ENCODE measurements at places on chromosomes 7 and 10.

DNA sequence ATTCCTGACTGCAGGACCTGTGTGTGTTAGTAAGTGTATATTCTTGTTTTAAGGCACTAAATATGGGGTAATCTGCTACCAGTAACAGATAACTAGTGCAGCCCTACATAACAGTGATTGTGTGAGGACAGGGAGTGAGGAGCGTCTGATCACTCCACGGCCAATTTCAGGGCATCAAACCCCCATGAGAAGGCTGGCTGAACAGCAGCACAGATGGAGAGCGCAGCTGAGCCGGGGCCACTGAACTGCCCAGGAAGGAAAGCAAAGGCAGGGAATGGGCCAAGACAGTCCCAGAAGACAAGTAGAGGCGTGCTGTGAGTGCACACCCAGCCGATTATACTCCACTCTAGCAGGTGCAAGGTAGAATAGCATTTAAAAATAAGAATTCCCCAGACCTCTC lies 157.1 kb upstream of the CHST15 start:
- DNase-seq = no peak

GRCh38 chr7:91892821-91893340 lies 12.4 kb upstream of the MTERF1 start:
- DNase-seq = no peak

GRCh38 chr10:93601146-93601773 lies at the start of gene RBP4:
RBP4 (minus strand) TSS chr10:93601235; CDS start chr10:93601028, 207 bp downstream.
- peak; percentile 86 for DNase-seq

DNA sequence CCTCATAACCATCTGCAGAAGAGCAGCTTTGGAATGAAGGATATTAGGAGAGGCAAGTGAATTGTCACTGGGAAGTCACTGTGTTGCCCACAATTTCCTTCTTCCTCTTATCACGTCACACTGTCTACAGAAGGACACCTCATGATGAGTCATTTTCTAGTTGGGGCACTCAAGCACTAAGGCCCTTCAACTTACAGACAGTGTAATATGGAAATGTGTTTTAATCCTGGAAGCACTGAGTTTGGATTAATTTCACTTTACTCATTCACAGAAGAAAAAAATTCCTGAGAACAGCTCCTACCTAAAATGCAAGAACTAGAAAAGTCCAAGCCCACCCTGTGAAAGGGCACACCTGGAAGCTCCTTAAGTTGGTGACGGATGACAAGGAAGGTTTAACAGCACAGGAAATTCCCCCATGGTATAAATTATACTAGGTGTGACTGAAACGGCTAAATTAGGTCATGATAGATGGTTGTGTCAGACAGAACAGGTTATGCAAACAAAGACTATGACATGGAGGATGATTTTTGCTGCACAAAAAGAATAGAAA lies 56.6 kb downstream of the PARD3 start:
- peak; percentile 77 for DNase-seq

GRCh38 chr10:31253237-31253636 lies 65.8 kb upstream of the ZEB1 start:
- no peak for DNase-seq

DNA sequence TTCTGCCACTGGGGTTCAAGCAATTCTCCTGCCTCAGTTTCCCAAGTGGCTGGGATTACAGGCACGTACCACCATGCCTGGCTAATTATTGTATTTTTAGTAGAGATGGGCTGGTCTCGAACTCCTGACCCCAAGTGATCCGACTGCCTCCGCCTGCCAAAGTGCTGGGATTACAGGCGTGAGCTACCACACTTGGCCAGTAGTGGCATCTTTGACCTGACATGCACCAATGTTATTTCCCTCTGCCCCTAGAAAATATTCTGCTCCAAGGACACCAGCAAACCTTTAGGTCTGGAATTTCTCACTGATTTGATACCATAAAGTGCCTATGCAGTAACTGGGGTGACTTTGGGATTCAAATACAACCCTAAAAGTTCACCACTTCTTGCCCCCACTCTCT lies 179.4 kb downstream of the ARID5B start:
- DNase-seq = no peak

DNA sequence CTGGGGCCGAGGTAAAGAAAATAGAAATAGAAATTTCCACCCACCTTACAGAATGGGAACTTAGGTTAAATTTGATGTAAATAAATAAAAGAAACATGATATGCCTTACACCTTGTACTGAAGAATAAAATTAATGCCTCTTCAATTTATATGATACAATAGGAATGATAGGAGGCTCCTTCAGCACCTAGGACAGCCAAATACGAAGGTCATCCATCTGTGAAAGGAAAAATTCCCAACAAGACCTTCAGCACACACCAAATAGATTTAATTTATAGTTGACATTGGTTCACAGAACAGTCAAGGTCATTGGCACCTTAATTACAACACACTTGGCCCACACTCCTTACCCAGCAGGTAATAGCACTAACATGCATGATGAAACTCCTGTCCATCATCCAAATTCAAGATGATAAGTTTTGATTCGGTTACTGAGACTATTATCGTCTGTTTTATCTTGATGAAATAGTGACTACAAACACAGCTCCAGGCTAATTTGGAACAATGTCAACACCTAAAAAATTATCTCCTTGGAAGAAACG lies 250.9 kb downstream of the SNX13 start:
- no peak for DNase-seq

GRCh38 chr7:36367561-36368077 lies 22.0 kb upstream of the ANLN start:
- no peak for DNase-seq

DNA sequence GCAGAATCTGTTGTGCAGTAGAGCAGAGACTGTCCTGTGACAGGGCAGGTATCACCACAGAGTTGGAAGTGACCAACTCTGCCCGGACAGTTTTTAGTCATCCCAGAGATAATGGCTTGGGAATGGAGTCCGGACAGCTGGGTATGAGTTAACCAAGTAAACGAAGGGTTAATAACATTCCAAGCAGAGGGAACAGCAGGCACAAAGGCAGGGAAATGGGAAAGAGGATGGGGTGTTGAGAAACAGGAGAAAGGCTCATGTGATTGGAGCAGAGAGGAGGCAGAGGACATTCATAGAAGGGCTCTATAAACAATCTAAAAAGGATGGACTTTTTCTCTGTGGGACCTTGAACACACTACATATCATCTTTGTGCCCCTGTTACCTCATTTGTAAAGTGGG lies 132.2 kb upstream of the YAE1 start:
- DNase-seq = no peak

GRCh38 chr10:70669015-70669414 lies 3.3 kb upstream of the ADAMTS14 start:
- no peak for DNase-seq

GRCh38 chr7:70571403-70571934 lies 560.5 kb upstream of the GALNT17 start:
- no peak for DNase-seq

DNA sequence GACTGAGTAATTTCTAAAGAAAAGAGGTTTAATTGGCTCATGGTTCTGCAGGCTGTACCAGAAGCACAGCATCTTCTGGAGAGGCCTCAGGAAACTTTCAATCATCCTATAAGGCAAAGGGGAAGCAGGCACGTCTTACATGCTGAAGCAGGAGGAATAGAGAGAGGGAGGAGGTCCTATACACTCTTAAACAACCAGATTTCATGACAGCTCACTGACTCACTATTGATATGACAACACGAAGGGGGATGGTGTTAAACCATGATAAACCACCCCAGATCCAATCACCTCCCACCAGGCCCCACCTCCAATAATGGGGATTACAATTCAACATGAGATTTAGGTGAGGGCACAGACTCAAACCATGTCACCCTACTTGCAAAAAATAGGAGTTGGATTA lies 201.5 kb downstream of the CDK14 start:
- DNase-seq = no peak

DNA sequence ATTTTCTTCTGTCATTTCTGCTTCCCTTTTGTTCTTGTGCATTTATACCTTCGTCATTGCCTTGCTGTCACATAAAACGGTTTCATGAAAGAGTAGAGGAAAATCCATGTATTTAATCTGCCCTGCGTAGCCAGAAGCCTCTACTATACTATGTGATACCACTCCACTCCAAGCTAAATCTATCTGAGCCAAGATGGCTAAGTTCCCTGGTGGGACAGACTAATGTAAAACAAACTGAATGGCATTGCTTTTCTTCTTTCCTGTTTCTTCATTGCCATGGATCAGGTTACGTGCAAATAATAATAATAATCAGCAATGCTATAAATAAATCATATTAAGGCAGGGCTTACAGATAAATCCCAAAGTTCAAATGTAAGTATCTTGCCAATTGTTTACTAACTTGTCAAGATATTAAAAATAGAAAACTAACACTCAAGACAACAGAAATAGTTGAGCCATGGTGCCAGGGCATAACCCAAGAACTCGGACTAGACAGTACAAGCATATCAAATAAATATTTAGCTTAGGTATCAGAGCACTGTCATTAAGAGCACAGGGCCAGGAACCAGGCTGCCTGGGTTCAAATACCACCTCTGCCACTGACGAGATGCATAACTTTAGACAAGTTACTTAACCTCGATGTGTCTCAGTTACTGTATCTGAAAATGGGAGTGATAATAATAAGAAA lies 151.4 kb downstream of the PDE1C start:
- DNase-seq = no peak

DNA sequence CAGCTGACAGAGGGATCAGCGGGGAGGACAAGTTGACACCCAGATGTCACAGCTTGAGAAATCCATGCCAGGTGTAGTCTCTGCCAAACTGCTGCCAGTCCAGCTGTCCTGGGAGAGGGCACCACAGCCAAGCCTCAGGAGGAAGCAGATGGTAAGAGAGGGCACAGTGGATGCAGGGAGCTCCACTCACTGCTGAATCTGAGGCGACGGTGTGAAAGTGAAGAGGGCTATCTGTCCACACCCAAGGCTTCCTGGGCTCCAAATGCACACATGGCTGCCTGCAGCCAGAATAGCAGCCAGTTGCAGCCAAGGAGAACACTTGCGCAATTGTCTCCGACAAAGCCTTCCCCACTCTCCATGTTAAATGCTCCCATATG lies 502.4 kb downstream of the GRID1 start:
- no peak for DNase-seq

DNA sequence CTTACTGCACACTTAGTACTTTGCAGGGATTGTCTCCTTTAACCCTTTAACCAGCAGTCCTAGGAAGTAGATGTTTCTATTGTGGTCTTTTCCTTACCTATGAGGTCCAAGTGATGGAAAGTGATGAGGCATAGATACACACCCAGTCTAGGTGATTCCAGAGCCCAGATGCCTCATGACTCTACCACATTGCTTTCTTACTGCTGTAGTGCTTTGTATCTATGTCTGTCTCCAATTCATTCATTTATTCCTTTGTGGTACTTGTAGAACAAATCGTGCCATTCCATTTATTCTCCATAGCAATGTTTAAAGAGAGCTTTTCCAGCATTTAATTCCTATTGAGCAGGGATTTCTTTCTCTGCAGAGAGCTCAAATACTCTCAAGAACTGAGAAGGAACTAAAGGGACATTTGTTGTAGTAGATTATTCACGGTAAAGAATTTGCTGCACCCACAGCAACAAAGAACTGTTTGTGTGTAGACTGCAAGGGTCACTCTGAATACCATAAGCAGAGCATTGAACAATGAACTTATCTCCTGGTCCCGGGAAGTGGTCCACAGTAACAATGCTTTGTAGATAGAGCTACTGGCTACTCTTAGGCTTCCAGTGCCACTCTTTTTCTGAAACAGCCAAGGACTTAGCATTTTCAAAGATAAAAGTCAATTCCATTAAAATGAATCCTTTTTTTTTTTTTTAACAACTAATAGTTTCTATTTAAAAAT lies 337.0 kb downstream of the PTEN start:
- no peak for DNase-seq

- DNase-seq = no peak
These were observed 53.4 kb downstream of the HSPA12A start for GRCh38 chr10:116688741-116689495.

DNA sequence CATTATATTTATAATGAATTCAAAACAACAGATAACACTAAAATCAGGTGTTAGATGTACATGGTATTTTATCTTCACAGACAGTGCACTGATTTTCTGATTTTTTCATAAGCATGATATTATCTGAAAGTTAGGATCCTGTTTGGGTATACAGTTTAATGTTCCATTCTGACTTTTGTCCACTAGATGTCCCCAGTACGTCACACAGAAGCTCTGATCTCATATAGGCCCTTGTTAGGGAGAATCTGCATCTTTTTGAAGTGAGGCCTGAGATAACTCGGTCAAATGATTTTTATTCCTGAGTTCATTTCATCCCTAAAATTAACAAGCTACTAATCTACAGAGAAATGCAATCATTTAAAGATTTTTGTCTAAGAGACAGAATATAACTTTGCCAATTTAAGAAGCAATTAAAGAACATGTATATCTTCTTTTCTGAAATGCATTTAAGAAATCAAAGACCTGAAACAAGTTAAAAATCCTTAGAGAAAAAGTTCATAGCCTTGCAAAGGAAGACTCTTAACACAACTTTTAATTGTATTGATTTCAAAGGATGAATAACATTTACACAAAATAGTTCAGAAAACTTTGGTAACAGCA lies 72.0 kb upstream of the TES start:
- DNase-seq = peak; percentile 63

- DNase-seq = no peak
These were observed 23.6 kb downstream of the MCM10 start for GRCh38 chr10:13184730-13185514.

GRCh38 chr10:11846542-11846941 lies 23.4 kb downstream of the PROSER2 start:
- DNase-seq = no peak

DNA sequence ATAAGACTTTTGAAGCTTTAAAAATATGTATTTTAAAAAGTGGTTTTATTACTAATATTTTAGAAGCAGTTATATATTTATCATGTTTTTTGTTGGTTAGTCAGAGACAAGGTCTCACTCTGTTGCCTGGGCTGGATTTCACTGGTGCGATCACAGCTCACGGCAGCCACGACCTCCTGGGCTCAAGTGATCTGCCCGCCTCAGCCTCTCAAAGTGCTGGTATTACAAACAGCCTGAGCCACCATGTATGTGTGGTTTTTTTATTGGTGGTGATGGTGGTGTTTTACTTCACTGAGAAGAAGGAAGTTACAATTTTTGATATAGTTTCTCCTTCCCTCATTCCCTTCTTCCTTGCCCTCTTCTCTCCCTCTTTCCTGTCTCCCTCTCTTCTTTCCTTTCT lies 13.4 kb downstream of the NHLRC2 start:
- peak; percentile 78 for DNase-seq

DNA sequence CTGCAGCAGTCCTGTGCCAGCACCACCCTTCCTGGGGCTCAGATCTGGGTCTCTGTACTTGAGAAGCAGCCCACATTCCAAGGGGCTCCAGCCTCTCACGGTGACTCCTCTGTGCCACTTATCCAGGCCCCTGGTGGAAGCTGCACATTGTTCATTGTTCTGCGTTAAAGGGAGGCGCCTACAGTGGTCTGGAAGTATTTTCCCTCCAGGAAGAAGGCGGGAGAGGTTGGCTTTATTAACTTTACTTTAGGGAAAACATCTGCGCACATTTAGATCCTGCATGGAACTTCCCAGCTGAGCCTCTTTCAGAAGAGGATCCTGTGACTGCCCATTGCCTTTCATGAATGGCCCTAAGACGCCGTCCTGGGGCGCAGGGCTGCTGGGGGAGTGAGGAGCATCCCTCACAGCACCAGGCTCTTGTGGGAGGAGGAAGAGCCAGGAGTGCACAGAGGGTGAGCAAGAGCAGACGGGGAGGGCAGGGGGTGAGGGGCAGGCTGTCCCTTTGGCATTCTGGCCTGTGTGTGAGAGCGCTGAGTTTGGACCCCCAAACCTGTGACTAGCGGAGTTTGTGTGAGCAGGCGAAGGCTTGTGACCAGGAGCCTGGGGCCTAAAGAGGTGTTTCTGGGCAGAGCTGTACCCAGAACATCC lies 98.6 kb upstream of the BTBD16 start:
- no peak for DNase-seq
